ENCODE measurements at places on chromosomes 7 and 10. TPM values are rescaled to one million over a fixed set of nuclear protein-coding genes. Genes with fewer than 3 reads are reported as not detected.

CALN1 gene
- 0.05 TPM for total RNA-seq

ZSCAN25 gene
- 14.8 TPM for total RNA-seq

OR13A1 gene
- not detected for total RNA-seq

SPDYE6 gene
- total RNA-seq: not detected

SGCE gene
- 32.0 TPM for total RNA-seq

MKX gene
- not detected for total RNA-seq

CPA4 gene
- total RNA-seq: 3.1 TPM

LBX1 gene
- total RNA-seq: 0.15 TPM

PARP12 gene
- 31.7 TPM for total RNA-seq

PLXDC2 gene
- 0.21 TPM for total RNA-seq

POLD2 gene
- 195 TPM for total RNA-seq

DAGLB gene
- 22.3 TPM for total RNA-seq

SUN3 gene
- 0.49 TPM for total RNA-seq

FAM25A gene
- not detected for total RNA-seq

SFR1 gene
- 8.4 TPM for total RNA-seq

GRCh38 chr10:22308390-22308789 is 7.8 kb upstream of the COMMD3 start:
- H3K4me1 ChIP-seq: no peaks in the 10 kb centered on the region
- H3K27me3 ChIP-seq: no peaks in the 10 kb centered on the region
- H3K27ac ChIP-seq: no peak overlapping the region
- H3K36me3 ChIP-seq: no peaks in the 10 kb centered on the region
- H3K4me3 ChIP-seq: no peak overlapping the region
- peak; percentile 89 for DNase-seq

DNA sequence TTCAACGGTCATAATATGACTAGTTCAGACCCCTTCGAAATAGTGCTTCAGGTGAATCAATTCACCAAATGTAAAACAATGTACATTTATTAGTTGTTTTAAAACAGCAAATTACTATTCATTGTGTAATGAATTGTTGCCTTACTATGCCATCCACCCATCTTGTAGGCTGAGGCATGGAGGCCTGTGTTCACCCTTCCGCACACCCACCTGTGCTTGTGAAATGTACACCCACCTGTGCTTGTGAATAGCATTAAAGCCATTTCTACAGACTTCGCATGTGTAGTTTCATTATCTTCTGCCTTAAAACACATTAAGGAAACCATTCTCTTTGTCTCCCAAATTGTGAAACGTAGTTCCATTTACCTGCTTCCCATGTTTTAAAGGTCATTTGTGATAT is 16.8 kb downstream of the CLRN3 start:
- peaks cover 27% of the 10 kb centered on the region for H3K27me3 ChIP-seq
- no peaks in the 10 kb centered on the region for H3K36me3 ChIP-seq
- no peak for DNase-seq
- no peak overlapping the region for H3K4me3 ChIP-seq
- no peak overlapping the region for H3K27ac ChIP-seq
- no peaks in the 10 kb centered on the region for H3K4me1 ChIP-seq

GRCh38 chr10:68442971-68443370 is 28.8 kb downstream of the DNA2 start:
- H3K27ac ChIP-seq: no peak overlapping the region
- no peak overlapping the region for H3K4me3 ChIP-seq
- DNase-seq: no peak

- H3K27me3 ChIP-seq: no peaks in the 10 kb centered on the region
- no peak for DNase-seq
- no peaks in the 10 kb centered on the region for H3K36me3 ChIP-seq
- H3K4me3 ChIP-seq: no peak overlapping the region
Observed at GRCh38 chr7:91431601-91432000, 167.4 kb downstream of the FZD1 start.

GRCh38 chr10:409408-410040 is 274.3 kb downstream of the ZMYND11 start:
- H3K27me3 ChIP-seq: no peaks in the 10 kb centered on the region
- no peaks in the 10 kb centered on the region for H3K4me1 ChIP-seq
- H3K4me3 ChIP-seq: no peak overlapping the region
- no peak overlapping the region for H3K27ac ChIP-seq
- no peaks in the 10 kb centered on the region for H3K36me3 ChIP-seq

DNA sequence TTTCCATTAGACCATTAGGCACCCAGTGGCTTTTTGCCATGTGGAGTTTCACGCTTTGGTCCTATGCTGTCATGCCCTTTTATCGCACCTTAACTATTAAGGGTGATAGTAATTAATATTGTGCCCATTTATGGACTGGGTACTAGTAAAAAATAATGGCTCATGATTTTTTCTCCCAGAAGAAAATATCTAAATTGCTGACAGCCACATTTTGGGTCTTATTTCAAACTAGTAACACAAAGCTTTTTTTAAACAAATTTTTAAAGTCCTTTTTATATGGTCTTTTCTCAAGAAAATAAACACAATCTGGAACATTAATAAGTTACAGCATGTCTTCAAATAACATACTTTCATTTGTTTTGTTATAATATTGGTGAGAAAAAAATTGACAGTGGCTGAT is 179.7 kb downstream of the ANKRD7 start:
- H3K27ac ChIP-seq: no peak overlapping the region
- no peaks in the 10 kb centered on the region for H3K4me1 ChIP-seq
- no peaks in the 10 kb centered on the region for H3K36me3 ChIP-seq
- DNase-seq: no peak
- H3K4me3 ChIP-seq: no peak overlapping the region

DNA sequence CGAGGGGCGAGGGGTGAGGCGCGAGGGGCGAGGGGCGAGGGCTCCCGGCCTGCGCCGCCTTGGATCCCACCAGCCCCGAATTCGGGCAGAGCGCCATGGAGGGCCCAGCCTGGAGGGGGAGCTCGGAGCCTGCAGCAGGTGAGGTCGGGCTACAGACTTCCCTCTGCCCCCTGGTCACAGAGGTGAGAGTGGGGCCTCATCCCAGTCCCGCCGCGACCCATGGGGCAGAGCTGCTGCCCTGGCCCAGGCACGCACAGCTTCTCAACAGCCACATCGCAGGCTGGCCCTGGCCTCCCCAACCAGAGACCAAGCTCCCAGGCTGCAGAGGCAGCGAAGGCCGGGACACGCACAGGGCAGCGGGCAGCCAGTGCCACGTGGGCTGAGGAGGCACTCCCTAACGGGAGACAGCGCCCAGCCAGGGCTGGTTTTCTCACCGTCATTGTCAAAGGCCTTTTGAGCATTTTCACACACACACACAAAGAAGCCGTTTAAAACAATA is 191.8 kb downstream of the PTPRN2 start:
- DNase-seq: no peak
- H3K27me3 ChIP-seq: no peaks in the 10 kb centered on the region
- H3K36me3 ChIP-seq: no peaks in the 10 kb centered on the region
- H3K4me3 ChIP-seq: no peak overlapping the region
- H3K4me1 ChIP-seq: peaks cover 7% of the 10 kb centered on the region

GRCh38 chr10:50614444-50615137 is 9.2 kb downstream of the SGMS1 start:
- no peak for DNase-seq
- peaks cover 16% of the 10 kb centered on the region for H3K4me1 ChIP-seq
- no peak overlapping the region for H3K27ac ChIP-seq
- H3K36me3 ChIP-seq: no peaks in the 10 kb centered on the region

- H3K27ac ChIP-seq: no peak overlapping the region
- no peaks in the 10 kb centered on the region for H3K4me1 ChIP-seq
- no peak overlapping the region for H3K4me3 ChIP-seq
Observed at GRCh38 chr10:19877466-19878255, 61.4 kb downstream of the PLXDC2 start.

GRCh38 chr10:25934621-25935139 is 651 bp downstream of the MYO3A start:
- peaks cover 6% of the 10 kb centered on the region for H3K27me3 ChIP-seq
- no peak for DNase-seq
- H3K36me3 ChIP-seq: no peaks in the 10 kb centered on the region
- no peaks in the 10 kb centered on the region for H3K4me1 ChIP-seq

DNA sequence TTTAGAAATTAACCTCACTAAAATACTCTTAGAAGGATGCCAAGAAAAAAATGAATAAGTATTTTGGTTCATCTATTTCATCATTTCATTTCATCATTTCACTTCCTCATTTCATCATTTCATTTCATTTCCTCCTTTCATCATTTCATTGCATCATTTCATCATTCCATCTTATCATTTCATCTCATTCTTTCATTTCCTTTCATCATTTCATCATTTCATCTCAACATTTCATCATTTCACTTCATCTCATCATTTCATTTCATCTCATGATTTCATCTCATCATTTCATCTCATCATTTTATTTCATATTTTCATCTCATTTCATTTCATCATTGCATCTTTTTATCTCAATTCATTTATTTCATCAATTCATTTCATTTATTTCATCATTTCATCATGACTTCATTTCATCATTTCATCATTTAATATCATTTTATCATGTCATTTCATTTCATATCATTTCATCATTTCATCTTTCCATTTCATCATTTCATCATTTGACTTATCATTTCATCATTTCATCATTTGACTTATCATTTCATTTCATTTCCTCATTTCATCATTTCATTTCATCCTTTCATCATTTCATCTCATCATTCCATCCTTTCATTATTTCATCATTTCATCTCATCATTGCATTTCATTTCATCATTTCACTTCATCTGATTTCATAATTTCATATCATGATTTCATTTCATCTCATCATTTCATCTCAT is 129.9 kb downstream of the ZNF92 start:
- H3K27ac ChIP-seq: no peak overlapping the region
- DNase-seq: no peak
- H3K4me1 ChIP-seq: no peaks in the 10 kb centered on the region
- no peak overlapping the region for H3K4me3 ChIP-seq
- no peaks in the 10 kb centered on the region for H3K36me3 ChIP-seq

DNA sequence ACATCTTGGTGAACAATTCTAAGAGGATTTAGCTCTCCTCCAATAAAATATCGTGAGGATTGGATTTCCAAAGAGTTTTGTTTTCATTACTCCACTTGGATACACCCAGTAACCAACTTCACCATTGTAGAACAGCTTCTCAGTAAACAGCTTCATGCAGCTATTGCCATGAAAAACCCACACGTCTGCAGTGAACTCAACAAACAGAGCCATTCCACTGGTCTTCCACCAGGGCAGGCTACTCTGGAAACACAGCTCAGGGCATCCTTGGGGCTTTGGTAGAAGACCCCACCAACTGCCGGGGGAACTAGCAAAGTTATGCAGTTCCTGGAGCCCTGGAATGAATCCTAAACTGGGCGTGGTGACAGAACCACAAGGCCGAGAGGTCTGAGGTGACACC is 77.4 kb downstream of the CALN1 start:
- H3K27me3 ChIP-seq: no peaks in the 10 kb centered on the region
- no peaks in the 10 kb centered on the region for H3K36me3 ChIP-seq
- no peak overlapping the region for H3K4me3 ChIP-seq
- H3K4me1 ChIP-seq: no peaks in the 10 kb centered on the region
- H3K27ac ChIP-seq: no peak overlapping the region

DNA sequence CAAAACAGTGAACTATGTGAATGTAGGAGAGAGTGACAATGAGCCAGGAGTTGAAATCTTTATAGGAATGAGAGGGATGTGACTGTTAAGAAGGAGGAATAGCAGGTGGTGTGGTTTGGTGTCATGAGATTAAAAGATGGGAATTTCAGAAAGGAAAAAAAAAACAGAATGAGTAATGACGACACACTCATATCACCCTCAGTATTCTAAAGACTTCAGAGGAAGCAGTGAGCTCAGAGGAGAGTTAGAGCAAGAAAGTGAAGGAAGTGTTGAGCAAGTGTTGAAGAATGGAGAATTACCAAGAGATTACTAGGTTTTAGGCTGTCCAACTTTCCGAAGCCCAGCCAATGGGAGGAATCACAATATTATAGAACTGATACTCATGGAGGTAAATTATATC is 220.5 kb upstream of the HGF start:
- H3K36me3 ChIP-seq: no peaks in the 10 kb centered on the region
- H3K27me3 ChIP-seq: no peaks in the 10 kb centered on the region
- H3K4me1 ChIP-seq: no peaks in the 10 kb centered on the region
- peak; percentile 8 for DNase-seq
- H3K27ac ChIP-seq: no peak overlapping the region
- no peak overlapping the region for H3K4me3 ChIP-seq

GRCh38 chr10:70355051-70356021 is 27.1 kb downstream of the LRRC20 start:
- no peak overlapping the region for H3K27ac ChIP-seq
- no peak overlapping the region for H3K4me3 ChIP-seq
- H3K4me1 ChIP-seq: peaks cover 9% of the 10 kb centered on the region
- no peaks in the 10 kb centered on the region for H3K36me3 ChIP-seq
- H3K27me3 ChIP-seq: no peaks in the 10 kb centered on the region

DNA sequence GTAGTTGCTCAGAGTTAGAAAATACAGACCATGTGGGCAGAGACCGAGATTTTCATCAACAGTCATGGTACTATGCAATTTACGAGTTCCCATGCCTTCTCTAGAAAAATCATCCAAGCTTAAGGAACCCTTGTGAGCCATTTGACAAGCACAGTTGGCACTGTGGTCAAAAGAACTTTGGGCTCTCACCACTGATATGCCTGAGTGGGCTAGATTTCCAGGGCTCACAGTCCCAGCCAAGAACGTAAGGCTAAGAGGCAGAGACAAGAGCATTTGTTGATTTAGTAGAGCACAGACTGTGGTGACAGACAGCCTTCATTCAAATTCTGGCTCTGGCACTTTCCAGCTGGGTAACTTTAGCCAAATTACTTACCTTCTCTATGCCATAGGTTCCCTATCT is 407.0 kb downstream of the SORCS1 start:
- H3K36me3 ChIP-seq: no peaks in the 10 kb centered on the region
- no peaks in the 10 kb centered on the region for H3K4me1 ChIP-seq
- no peak overlapping the region for H3K27ac ChIP-seq
- no peak overlapping the region for H3K4me3 ChIP-seq

DNA sequence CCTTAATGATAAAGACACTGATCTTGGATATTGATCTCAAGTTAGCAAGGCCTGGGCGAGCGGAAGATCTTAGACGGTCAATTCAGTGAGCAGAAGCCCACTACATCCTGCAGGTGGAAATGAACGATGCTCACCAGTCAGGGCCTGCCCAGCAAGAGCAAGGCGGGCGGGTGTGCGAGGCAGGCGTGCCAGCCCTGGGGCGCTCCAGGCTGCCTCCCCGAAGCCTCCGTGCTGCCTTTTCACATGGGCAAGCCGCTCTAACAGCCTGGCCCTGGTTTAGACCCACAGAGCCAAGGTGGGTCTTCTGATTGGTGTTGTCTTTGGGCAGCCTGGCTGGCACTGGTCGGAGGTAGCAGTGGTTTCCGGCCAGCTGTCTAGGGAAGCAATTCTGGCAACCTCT is 475.1 kb upstream of the FOXK1 start:
- no peaks in the 10 kb centered on the region for H3K36me3 ChIP-seq
- no peak overlapping the region for H3K27ac ChIP-seq
- H3K4me1 ChIP-seq: no peaks in the 10 kb centered on the region
- H3K4me3 ChIP-seq: no peak overlapping the region
- no peak for DNase-seq

GRCh38 chr10:131091682-131092081 is 219.8 kb downstream of the TCERG1L start:
- no peaks in the 10 kb centered on the region for H3K4me1 ChIP-seq

Data from Panc1 (cell line).